ENCODE measurements at places on chromosomes 3 and 15.

DNA sequence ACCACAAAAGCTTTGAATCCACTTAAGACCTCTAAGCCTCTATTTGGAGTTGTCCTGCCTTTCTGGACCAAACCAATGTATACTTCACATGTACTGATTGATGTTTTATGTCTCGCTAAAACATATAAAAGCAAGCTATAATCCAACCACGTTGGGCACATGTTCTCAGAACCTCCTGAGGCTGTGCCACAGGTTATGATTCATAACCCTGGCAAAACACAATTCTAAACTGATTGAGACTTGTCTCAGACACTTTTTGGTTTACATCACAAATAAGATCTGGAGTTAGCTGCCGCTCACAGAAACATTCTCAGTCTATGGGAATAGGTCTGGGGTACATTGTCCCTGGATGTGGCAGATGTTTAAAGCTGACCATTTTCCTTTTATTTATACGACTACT lies 53.4 kb upstream of the EPHA6 start:
- DNase-seq: no peak

GRCh38 chr3:178112134-178112533 lies 424.1 kb upstream of the KCNMB2 start:
- DNase-seq: no peak

GRCh38 chr15:60371175-60372051 lies 26.4 kb downstream of the ANXA2 start:
- peak; percentile 99 for DNase-seq

DNA sequence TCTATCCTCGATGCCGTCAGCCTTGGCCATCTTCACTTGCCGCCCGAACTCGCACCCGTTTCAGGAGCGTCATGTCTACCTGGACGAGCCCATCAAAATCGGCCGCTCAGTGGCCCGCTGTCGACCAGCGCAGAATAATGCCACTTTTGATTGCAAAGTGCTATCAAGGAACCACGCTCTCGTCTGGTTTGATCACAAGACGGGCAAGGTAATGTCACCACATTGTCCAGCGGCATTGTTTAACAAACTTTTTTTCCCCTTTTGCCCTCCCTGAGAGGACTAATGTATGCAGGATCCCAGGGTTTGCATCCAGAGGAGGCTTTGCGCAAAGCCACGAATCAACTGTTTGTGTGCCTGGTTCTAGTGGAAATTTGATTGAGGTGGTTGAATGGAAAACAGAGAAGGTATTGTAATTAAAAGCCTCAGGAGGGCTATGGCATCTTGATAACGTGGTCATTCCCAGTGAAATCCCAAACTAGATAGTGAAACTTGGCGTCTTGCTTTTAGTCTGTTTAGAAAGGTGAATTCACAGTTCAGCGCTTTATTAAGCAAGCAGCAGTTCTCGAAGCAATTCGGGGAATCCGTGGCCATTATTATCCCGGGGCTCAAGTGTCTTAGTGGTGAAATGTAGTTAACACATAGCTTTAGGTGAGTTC lies 1.7 kb downstream of the SLMAP start:
- no peak for DNase-seq

DNA sequence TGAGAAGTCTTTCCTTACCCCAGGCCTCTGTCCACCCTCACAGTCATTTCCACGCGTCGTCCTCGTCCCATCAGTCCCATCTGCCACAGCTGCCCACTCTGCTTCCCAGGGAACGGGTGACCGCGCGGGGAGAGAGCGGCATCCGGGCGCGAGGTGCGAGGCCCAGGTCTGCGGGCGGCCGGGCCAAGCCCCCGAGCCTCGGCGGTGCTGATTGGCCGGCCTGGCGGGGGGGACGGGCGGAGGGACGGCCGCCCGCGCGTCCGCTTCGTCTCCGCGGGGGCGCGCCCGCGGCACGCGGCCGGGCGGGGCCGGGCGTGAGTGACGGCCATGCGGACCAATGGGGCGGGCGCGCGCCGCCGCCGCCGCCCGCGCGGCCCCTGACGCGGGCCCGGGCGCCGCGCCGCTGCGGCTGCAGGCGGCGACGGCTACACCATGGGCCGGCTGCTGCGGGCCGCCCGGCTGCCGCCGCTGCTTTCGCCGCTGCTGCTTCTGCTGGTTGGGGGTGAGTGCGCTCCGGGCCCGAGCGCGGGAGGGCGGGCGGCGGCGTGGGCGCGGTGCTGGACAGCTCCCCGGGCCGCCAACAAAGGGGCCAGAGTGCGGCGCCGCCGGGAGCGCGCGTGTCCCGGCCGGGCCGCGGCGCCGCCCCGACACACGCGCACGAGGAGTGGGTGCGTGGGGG lies at the start of gene PODXL2:
PODXL2 (plus strand) TSS at position 398 of the 679 bp plus-strand sequence; CDS start at position 433, 35 bp downstream.
- no peak for DNase-seq

- no peak for DNase-seq
Observed at GRCh38 chr15:97084650-97085049, 754.1 kb downstream of the NR2F2 start.

- DNase-seq: no peak
Observed at GRCh38 chr3:155635056-155635455, 109.8 kb downstream of the PLCH1 start.

DNA sequence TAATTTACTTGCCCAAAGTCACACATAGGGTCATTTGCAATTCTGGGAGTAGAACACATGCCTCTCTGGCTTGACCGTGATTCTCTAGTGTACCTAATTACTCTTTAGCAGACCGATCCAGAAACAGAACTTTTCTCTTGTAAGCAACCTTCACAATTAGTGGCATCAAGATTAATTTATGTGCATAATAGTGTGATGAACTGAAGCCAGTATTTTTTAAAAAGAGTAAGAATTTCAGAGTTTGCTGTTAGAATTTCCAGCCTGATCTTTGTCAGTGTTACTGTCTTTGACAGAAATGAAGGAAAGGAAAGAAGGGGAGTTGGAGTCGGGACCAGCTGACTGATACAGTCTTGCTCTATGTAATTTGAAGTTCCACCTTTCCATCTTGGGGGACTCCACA lies 137.1 kb downstream of the SPATA16 start:
- no peak for DNase-seq

GRCh38 chr3:137852391-137852830 lies 88.3 kb downstream of the SOX14 start:
- no peak for DNase-seq

DNA sequence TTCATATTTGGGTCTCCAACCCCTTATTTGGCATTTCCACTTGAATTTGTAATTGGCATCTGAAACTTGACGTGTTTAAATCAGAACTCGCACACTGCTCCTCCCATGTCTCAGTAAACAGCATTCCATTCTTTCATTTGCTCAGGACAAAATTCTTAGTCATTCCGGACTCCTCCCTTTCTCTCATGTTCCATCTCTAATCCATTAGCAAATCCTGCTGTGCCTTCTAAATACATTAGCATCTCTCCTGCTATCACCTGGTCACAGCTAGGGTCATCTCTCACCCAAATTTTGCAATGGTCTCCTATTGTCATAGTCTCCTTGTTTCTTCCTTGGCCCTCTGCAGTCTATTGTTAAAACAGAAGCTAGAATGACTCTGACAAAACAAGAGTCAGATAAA lies 119.9 kb upstream of the CADPS start:
- DNase-seq: no peak

DNA sequence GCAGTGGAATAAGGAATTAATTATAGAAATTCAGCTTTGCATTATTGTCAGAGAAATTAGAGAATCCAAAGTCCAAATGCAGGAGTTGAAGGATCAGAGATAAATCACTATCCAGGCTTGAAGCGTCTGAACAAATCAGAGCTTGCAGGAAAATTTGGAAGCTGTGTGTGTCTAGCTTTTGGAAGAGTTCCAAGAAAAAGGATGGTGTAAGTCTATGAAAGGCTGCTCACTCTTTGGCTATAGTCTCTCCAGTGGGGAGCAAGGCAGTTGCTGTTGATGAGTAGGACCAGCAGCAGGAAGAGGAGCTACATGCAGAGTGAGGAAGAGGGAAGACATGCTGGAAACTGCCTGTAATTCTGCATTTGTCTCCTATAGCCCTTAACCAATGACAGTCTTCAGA lies 464.3 kb upstream of the GRM7 start:
- DNase-seq: no peak

DNA sequence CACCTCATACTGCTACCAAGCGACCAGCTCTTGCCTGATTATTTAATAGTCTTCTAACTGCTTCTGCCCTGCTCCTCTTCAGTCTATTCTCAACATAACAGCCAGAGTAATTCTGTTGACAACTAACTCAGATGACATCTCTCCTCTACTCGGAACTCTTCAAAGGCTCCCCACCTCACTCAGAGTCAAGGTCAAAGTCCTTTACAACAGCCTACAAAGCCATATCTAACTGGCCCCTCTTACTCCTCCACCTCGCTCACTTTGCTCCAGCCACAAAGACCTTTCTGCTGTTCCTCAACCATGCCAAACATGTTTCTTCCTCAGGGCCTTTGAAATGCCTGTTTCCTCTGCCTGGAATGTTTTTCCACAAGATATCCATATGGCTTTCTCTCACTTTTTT lies 43.6 kb downstream of the PIK3R4 start:
- no peak for DNase-seq

DNA sequence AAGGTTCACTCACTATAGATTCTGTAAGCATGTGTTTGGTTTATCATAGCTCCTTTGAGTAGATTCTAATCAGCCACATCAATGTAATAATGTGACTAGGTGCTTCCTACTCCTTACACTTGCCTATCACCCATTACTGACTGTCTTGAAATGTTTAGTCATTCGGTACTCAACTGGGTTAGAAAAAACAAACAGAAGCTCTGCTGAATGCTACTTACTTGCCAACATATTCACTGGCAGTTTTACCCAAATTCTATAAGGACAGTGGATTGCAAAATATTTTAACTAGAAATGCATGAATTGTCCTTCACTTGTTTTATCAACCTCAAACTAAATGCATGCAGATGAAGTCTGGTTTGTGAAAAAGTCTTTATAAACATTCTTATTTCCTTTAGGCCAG lies 352.1 kb upstream of the ALCAM start:
- no peak for DNase-seq

- DNase-seq: no peak
Observed at GRCh38 chr3:116037954-116038911, 407.1 kb downstream of the LSAMP start.

DNA sequence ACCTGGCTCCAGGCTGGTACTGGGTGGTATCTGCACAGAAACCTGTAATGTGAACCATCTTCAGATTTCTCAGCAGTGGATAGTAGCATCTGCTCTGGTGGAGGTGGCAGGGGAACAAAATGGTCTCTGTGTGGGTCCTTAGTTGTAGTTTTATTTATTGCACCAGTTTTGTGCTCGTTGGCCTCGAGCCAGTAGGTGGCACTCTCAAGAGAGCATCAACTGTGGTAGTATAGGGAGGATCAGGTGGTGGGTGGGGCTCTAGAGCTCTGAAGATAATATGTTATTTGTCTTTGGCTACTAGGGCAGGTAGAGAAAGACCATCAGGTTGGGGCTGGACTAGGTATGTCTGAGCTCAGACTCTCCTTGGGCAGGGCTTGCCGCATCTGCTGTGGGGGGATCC lies 254.0 kb upstream of the GPR149 start:
- no peak for DNase-seq

DNA sequence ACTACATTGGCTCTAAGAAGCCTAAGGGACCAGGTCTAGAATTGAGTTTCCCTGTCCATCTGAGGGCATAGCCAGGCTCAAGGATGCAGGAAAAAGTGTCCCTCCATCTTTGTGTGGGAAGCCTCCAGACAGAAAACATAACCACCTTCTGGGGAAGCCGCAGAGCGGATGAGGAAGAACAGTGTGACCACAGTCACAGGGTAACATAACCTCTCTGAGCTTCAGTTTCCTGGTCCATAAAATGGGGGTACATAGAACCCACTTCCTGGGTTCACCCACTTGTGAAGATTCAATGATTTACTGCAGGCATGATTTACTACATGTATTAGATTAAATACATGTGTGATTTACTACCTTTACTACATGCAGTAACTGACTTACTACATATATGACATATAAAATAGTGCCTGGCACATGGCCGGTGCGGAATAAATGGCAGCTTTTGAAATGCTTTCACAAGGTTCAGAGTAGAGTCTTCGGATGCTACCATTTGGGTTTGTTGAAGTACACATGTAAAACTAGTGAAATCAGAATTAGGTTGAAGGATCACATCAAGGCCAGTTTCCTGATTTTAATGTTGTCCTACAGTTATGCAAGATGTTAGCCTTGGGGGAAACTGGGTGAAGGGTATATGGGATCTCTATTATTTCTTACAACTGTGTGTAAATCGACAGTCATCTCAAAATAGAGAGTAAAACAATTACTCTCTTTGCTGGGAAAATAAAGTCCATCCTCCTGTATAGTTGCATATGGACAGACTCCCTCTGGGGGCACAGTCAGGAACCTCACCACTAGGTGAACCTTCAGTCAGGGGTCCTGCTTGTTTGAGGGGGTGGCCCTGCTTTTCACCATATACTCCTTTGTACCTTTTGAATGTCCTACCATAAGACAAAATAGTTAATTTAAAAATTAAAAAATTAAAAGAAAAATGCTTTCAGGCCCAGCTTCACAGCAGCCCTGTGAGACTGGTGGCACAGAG lies 86.0 kb downstream of the SEMA5B start:
- DNase-seq: no peak

- DNase-seq: no peak
Observed at GRCh38 chr15:88513195-88513594, 33.3 kb downstream of the DET1 start.

DNA sequence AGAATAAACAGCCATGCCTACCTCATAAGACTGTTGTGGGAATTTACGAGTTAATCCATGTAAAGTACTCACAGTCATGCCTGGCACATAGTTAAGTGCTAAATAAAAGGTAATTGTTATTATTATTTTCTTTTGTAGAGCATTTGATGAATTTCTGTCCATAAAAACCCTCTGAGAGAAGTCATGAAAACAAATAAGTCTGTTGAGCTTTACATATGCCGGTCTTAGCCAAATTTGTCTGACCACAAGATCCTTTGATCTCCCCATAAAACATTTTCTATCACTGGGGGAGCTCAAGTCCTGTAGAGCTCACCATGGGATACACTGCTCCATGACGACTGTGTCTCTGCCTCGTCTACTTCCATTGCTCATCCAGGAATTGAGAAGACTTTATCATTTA lies 114.0 kb downstream of the MAGI1 start:
- DNase-seq: no peak

- no peak for DNase-seq
Observed at GRCh38 chr15:48625126-48625525, 20.4 kb downstream of the FBN1 start.

DNA sequence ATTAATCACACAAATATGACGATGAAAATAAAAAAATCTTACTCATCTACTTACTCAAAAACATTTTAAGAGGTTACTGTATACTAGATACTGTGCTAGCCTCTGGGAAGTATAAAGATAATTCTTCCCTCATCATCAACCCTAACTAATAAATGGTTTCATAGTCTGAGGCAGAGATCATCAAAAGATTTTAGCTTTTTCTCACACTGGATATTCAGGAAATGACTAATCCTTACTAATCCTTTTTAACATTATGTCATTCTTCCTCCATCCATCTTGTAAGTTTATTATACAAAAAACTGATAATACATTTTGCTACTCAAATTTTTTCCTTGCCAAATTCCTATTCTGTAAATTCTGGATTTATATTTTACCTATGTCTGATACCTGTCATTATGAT lies 29.7 kb downstream of the ACAD11 start:
- DNase-seq: no peak

- no peak for DNase-seq
Observed at GRCh38 chr3:151327571-151328198, 1.7 kb downstream of the P2RY13 start.

Measured in HFF-Myc (cell line).